ENCODE measurements at places on chromosomes 13 and 19.

DNA sequence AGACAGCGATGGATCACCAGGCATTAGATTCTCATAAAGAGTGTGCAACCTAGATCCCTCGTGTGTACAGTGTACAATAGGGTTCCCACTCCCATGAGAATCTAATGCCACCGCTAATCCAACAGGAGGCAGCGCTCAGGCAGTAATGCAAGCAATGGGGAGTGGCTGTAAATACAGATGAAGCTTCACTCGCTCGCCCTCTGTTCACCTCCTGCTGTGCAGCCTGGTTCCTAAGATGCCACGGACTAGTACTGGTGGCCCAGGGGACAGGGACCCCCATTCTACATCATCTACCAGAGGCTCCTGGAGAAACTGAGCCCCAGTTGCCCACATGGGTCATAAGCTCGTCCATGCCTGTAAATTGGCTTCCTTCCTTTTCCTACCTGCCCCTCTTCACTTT, 8.0 kb downstream of the CLEC4M start:
- DNase-seq: no peak

- DNase-seq: no peak
Measured at GRCh38 chr13:80562433-80563156, 221.7 kb upstream of the SPRY2 start.

DNA sequence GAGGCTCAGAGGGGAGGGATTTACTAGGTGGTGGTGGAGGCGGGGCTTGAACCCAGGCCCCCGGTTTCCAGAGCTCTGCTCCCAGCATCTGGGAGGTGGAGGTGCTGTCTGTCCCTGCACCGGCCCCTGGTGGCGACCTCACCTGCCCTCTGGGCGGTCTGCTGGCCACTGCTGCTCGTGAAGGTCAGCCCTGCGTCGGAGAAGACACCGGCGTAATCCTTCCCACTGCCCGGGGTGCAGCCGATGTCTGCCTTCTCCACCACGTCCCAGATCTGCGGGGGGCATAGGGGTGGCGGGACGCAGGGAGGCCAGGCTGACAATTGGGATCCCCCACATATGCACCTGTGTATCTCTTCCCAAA, 12.8 kb downstream of the C3 start:
- DNase-seq: no peak

- no peak for DNase-seq
Measured at GRCh38 chr13:98352226-98352625, 175.2 kb upstream of the RNF113B start.

- DNase-seq: no peak
Measured at GRCh38 chr19:40284501-40285352, at the start of gene AKT2. TSS of gene AKT2 (minus strand) at chr19:40285345. CDS start at chr19:40265267, 20,078 bp downstream.

DNA sequence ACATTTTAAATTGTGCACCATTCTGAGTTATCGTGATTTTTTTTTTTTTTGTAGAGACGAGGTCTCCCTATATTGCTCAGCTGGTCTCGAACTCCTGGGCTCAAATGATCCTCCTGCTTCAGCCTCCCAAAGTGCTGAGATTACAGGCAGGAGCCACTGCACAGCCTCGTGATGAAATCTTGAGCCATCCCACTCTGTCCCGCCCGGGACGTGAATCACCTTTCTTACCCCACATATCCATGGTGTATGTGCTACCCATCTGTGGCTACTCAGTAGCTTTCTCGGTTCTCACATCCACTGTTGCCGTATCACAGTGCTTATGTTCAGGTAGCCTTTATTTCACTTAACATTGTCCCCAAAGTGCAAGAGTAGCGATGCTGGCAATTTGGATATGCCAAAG, 26.5 kb downstream of the PAK4 start:
- DNase-seq: no peak

DNA sequence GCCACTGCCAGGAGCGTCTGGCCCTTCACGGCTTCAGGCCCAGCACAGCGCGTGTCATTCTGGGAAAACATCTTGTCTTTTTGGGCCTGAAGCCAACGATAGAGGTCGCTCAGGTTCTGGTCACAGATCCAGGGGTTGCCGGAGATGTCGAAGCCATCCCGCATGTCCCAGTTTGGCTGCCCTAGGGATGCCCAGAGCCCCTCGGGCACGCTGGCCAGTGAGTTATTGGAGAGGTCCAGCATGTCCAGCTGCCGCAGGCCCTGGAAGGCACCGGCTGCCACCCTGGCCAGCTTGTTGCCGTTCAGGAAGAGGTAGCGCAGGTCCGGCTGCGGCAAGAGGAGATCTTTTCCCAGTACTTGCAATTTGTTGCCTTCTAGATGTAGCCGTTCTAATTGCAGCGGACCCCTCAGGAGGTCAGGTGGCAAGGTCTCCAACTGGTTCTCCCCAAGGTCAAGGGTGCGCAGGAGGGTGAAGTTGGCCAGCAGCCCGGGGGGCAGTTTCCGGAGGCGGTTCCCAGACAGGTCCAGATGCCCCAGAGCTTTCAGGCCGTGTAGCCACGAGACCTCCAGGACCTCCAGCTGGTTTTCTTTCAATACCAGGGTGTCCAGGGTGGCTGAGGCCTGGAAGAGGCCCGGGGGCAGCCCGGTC, 1.8 kb downstream of the LRG1 start:
- no peak for DNase-seq

- DNase-seq: no peak
Measured at GRCh38 chr13:109198585-109198984, 569.2 kb downstream of the MYO16 start.

GRCh38 chr13:79287939-79288795, 117.9 kb downstream of the RBM26 start:
- DNase-seq: no peak

GRCh38 chr19:15811476-15811875, 4.0 kb downstream of the OR10H1 start:
- DNase-seq: no peak

DNA sequence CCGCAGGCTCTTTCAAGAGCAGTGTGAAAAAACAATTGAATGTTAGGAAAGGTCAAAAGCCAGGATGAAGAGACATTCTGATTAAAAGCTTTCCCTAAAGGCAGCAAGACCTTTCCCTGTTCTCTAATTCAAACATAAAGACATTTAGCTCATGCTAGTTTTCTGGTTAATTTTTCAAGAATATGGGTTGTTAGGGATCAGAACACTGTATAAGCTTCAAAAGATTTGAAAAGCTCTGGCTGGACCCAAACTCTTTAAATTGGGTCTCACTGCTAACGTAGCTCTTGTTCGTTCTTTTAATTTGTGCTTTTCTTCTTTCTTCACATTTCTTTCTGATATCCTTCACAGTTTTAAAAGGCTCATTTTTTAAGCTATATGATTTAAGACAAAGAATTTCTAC, 877.0 kb downstream of the EFNB2 start:
- no peak for DNase-seq

DNA sequence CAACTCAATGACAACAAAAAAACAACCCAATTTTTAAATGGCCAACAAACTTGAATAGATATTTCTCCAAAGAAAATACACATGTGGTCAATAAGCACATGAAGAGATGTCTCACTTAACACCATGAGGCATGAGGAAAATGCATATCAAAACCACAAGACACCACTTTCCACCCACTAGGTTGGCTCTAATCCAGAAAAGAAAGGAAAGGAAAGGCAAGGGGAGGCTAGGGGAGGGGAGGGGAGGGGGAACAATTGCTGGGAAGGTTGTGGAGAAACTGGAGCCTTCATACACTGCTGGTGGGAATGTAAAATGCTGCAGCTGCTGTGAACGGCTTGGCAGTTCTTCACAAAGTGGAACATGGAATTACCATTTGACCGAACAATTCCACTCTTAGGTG, 854.3 kb downstream of the UQCRFS1 start:
- no peak for DNase-seq

- DNase-seq: no peak
Measured at GRCh38 chr19:41945135-41945766, 13.9 kb downstream of the RABAC1 start.

- DNase-seq: no peak
Measured at GRCh38 chr13:48232420-48233045, 473 bp upstream of the ITM2B start.

DNA sequence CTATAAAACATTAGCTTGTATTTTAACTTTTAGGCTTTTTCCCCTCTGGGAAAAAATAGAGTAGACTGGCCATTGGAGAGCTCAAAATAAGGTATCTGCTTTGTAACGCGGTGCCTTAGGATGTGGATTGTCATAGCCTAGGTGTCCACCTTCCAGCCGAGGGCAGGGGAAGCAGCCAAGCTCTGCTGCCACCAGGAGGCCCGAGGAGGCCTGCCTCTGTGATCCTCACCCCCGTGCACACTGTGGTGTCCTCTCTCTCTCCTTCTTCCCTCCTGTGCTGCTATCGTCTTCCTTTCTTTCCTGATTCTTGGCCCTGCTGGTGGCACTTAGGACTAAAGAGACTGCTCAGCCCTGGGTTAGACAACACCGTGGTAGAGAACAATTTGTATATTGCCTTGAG, 11.3 kb downstream of the HNRNPM start:
- DNase-seq: no peak

DNA sequence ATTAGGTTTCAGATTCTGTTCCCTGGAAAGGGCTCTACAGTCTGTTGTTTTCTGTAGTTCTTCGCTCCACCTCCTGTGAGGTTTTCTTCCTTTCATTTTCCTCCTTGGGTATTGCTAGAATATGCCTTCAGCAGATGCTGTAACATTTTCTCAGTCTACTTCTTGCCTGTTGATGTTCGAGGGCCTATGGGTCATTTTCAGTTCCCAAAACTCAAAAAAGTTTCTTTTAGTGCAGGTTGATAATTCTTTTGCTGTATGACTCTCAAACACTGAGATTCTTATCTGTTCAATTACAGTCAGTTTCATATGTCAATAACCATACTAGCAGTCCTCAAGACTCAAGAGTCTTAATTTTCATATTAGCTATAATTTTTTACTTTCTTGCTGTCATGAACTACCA, 268.3 kb downstream of the RFC3 start:
- DNase-seq: no peak

- no peak for DNase-seq
Measured at GRCh38 chr19:2042485-2043250, 8.4 kb downstream of the MKNK2 start.

- no peak for DNase-seq
Measured at GRCh38 chr13:99404005-99404755, 97.0 kb upstream of the GPR183 start.

DNA sequence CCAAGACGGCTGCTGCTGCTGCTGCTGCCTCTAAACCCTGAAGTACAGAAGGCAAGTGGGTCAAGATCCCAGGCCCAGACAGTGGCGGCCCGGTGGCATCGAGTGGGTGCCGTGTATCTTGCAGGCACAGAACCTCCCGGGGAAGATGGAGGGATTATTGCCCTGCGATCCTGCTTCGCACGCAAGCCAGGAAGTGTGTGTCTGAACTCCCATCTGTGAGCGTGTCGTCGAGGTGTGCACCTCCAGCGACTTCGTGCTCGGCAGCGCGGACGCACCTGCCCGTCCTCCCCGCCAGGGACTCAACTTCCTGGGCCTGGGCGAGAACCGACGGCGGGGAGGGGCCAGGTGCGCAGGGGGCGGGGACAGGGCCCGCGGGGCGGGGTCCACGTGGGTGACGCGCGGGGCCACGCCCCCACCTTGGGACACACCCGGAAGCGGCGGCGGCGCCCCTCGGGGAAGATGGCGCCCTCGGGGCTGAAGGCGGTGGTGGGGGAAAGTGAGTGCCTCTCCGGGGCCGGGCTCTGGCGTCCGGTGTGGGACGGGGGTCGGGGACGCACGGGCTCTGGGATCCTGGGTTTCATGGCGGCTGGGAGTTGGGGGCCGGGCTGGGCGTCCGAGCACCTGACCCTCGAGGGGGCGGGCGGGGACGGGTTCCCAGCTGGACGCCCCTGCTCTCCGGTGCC, at the start of gene STXBP2:
Gene STXBP2, plus strand, starts transcription at position 420 of the 683 bp plus-strand sequence. Its CDS starts 40 bp downstream, at position 460.
- DNase-seq: no peak

DNA sequence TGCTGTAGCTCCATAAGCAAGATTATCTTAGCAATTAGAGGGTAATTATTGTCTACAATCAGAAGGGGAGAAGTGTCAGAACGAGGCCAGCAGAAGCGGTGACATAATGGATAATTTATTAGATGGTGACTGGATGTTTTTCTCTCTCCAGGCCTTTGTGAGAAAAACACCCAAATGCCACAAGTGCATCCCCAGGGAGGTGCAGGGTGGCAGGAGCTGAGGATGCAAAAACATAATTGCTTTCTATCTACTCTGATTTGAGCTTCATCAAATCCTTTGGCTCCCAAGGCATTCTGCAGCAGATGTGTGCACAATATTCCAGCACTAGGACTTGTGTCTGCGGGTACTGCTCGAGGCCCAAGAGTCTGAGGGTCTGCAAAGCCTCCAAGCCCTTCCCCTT, 220.1 kb upstream of the SERP2 start:
- no peak for DNase-seq

- no peak for DNase-seq
Measured at GRCh38 chr19:30784850-30785457, 412.8 kb downstream of the ZNF536 start.

DNA sequence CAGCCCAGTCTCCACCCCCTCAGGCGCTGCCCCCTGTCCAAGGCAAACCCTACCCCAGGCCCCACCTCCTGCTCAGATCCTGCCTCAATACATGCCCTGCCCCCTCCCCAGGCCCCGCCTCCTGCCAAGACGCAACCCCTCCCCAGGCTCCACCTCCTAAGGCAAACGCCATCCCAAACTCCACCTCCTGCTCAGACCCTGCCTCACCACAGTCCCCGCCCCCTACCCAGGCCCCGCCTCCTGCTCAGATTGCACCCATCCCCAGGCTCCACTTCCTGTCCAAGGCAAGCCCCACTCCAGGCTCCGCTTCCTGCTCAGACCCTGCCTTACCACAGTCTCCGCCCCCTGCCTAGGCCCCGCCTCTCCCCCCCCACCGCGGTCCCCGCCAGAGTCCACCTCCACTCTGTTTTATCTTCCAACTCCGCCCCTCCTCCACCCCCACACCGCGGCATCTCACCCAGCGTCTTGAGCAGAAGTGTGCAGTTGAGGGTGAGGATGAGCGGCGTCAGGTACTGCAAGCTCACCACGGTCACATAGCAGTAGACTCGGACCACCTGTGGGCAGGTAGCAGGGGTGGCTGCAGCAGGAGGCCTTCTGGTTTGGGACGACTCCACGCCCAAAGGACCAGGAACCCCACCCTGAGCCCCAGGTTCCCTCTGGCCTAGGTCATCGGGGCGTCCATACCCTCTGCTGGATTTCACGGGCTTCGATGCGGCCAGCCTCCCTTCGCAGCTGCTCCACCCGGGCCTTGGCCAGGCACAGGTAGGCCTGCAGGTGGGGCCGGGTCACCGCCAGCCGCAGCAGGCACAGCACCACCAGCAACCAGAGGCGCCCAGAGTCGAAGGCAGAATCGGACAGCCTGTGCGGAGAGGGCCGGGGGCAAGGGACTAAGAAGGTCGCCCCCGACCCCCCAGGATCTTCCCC, 17.7 kb downstream of the TMEM161A start:
- no peak for DNase-seq
